ENCODE measurements at places on chromosomes 11 and 22.

DNA sequence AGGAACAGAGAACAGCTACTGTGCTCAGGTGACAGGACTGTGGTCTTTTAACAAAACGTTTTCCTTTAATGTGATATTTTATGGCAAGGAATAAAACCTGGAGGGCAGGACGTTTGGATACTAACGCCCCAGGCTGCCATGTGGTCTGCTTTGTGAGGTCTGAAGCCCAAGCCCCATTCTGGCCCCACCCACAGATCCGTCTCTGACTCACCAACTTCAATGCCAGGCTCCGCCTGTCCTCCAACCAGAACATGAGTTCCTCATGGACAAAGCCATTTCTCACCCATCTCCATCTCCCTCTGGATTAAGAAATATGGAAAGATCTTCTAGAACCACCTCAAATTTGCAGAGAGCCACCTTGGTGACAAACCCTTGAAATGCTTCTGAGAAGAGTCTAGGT, 148.8 kb downstream of the CRYBB2 start:
- DNase-seq, result no peak

- DNase-seq, result no peak
Observed at GRCh38 chr11:116314006-116314405, 458.8 kb downstream of the BUD13 start.

DNA sequence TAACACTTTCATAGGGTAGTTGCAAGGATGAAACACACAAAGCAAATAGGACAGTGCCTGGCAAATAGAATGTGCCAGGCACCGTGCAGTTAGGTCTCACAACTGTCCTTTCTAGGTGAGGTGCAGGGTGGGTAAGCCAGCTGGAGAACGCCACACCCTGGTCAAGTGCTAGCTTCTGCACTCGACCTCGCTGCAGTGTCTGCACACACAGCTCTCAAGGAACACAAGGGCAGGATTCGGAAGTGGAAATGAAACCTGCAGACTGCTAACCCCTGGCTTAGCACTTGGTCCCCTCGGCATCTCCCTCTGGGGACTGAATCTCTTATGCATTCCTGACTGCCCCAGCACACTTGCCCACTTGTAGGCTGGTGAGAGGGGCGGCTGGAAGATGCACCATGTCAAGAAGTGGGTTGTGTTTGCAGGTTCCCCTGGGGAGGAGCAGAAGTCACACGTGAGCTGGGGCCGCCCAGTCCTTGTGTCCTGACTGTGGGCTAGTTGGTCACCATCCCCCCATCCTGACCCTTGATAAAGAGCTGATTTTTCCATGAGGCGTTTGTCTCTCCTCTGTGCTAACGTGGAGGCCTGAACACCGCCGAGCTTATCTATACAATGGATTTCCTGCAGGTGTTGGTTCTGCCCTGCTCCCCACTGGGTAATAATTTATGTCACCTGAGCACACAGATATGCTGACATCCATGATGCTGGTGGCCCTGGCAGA, 89.0 kb downstream of the MICAL2 start:
- DNase-seq, result no peak

GRCh38 chr11:128726458-128727139, 32.7 kb downstream of the FLI1 start:
- no peak for DNase-seq

GRCh38 chr11:32136657-32137056, 45.8 kb downstream of the RCN1 start:
- no peak for DNase-seq

- DNase-seq, result no peak
Observed at GRCh38 chr11:95512682-95513081, 276.9 kb downstream of the FAM76B start.

- no peak for DNase-seq
Observed at GRCh38 chr22:49186762-49187161, 640.9 kb downstream of the BRD1 start.

DNA sequence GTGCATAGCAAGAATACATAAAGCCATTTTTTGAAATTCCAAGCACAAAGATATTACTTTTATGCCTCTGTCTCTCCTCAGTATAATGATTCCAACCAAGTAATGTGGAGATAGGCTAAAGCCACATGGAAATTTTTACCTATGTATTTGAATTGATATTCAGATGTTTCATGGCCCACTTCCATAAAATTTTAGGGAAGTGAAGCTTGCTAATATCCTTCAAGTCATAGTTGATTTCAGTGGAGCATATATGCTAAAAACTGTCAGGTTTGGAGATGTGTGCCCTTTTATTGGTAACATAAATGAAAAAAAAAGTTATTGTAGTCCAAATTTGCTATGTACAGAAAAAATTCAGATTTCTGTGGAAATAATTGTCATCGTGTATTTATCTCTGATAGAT, 12.3 kb downstream of the MS4A4E start:
- no peak for DNase-seq

DNA sequence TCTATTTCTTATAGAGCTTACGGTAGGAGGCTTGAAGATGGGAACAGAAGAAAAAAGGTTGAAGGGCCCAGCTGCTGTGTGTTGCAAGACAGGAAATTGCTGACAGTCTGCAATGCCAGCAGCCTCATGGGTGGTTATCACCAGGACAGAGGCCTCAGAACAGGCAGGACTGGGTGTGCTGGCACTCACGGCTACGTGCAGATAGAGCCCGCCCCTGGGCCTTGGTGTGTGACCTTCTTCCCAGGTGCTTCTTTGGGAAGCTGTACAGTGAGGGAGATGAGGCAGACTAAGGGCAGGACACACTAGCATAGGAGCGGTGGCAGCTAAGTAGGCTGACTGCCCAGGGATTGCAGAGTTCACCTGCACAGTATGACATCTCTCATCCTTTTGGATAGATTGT, 12.6 kb downstream of the PRAME start:
- no peak for DNase-seq

DNA sequence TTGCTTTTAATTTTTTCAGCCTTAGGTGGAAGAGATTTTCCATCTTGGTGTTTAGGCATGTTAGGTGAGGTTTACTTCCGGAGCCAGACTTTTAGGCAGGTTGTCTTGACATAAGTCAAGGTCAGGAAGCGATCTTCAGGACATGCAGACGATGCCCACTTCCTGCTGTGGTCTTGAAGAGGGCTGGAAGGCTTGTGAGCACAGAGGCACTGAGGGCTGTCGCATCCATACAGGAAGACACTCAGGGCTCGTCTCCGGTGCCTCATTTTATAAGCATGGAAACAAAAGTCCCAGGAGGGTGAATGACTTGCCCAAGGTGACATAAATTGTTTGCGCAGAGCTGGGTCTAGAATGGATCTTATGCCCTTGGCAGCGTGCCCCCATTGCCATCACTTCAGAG, 30.8 kb downstream of the MARK2 start:
- DNase-seq, result no peak

GRCh38 chr11:20207781-20208621, 47.7 kb upstream of the DBX1 start:
- no peak for DNase-seq

DNA sequence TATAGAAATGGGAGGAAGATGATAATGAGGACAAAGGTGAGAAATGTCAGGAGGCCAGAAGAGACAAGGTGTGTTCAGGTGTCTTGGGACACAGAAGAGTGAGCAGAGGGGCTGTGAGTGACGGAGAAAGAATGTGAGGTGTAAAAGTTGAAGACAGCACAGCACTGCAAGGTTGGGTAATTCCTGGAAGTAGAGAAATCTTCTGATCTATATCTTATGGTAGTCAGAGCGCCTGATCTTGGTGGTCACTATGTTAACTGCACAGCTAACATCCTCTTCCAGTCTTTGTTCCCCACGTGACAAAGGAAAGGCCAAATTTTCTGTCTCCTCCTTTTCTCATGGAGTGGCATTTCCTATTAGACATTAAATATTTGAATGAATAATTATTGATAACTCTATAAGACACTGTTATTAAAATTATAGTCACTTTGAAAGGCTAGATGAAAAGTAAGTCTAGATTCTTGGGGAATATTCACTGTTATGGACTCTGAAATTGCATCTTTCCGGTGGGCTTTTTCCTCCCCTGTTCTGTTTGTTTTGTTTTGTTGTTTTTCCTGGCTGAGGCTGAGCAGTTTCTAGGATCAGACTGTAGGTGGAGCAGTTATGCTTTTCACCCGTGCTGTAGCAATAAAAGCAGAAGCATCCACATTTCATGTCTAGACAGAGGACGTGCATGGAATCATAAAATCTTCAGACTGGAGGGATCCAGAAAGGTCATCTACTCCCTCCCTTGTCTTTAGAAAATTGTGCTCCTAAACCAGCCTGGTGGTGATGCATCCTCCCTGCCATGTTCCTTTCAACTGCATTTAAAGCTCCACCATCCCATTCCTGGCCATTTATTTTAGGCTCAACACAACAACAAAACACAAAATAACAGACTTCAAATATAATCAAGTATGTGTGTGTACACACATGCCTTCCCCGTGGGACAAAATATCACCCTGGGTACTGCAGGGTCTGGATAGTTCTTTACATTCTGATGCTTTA, 26.6 kb downstream of the SC5D start:
- no peak for DNase-seq

GRCh38 chr11:11770921-11771486, 70.8 kb upstream of the USP47 start:
- no peak for DNase-seq

GRCh38 chr11:65476632-65477148, 22.2 kb upstream of the MALAT1 start:
- DNase-seq, result no peak

GRCh38 chr11:108697872-108698473, 33.1 kb downstream of the DDX10 start:
- DNase-seq, result peak; percentile 7

- no peak for DNase-seq
Observed at GRCh38 chr11:122202161-122202950, 86.3 kb upstream of the BLID start.

- no peak for DNase-seq
Observed at GRCh38 chr11:93840180-93840579, 10.2 kb downstream of the VSTM5 start.

- peak; percentile 55 for DNase-seq
Observed at GRCh38 chr11:46238078-46238966, 39.1 kb upstream of the CREB3L1 start.

DNA sequence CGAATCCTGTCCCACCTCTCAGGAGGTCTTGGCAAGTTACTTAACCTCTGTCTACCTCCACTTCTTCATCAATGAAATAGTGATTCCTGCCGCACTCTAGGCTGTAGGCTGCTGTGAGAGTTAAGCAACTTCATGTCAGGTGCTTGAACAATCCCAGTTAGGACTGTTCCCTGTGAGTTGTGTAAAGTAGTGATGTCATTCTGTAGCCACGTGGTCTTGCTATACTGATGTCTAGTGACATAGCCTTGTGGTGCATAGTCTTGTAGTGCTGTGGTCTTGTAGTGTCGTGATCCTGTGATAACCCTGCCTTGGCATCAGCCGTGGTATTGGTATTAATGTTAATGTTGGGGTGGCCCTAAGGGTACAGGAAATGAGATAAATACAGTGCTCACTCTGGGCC, 30.3 kb upstream of the PRR5 start:
- no peak for DNase-seq
